Cerebellar nuclear complex (tissue), 1 donor: ENCODE measurements at places on chromosomes 7 and 10.
A peak's percentile ranks its signal among the peaks of the same experiment; 100 is the strongest.

- DNase-seq, result no peak
These were observed 24.9 kb upstream of the ADO start for GRCh38 chr10:62779487-62780248.

GRCh38 chr10:3848775-3849635, 64.0 kb upstream of the KLF6 start:
- DNase-seq, result no peak

GRCh38 chr10:43710772-43711471, 62.2 kb upstream of the ZNF32 start:
- DNase-seq, result no peak

- DNase-seq, result no peak
These were observed 5.5 kb downstream of the LFNG start for GRCh38 chr7:2524808-2525657.

GRCh38 chr10:308101-308500, 172.8 kb downstream of the ZMYND11 start:
- no peak for DNase-seq

DNA sequence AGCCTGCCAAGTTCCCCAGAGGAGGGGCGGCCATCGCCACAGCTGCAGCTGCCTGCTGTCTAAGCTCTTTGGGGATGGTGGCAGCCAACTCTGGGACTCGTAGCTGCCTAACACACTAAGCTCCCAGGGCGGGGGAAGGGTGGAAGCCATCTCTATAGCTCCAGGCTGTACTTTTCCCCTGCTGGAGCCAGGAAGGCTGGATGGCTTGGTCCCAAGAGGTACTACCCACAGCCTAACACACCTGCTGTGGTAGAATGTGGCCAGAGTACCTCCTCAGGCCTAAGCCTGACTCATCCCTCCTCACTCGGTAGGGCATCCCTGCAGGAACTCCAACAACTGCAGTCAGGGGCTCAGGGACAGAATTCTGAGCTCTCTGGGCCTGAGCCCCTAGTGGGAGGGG, 151.7 kb upstream of the TAC1 start:
- no peak for DNase-seq

DNA sequence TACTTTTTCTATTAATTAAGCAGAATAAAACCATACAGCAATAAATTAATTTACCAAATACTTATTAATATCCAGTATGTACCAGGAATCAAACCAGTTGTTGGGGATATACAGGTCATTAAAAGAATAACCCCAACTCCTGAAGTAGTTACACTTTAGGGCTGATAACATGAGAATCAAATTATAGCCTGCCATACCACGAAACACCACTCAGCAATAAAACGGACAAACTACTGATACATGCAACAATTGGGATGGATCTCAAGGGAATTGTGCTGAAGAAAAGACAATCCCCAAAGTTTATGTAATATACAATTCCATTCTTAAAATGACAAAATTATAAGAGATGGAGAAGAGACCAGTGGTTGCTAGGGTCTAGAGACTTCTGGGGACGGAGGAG, 22.7 kb downstream of the MCMBP start:
- no peak for DNase-seq

DNA sequence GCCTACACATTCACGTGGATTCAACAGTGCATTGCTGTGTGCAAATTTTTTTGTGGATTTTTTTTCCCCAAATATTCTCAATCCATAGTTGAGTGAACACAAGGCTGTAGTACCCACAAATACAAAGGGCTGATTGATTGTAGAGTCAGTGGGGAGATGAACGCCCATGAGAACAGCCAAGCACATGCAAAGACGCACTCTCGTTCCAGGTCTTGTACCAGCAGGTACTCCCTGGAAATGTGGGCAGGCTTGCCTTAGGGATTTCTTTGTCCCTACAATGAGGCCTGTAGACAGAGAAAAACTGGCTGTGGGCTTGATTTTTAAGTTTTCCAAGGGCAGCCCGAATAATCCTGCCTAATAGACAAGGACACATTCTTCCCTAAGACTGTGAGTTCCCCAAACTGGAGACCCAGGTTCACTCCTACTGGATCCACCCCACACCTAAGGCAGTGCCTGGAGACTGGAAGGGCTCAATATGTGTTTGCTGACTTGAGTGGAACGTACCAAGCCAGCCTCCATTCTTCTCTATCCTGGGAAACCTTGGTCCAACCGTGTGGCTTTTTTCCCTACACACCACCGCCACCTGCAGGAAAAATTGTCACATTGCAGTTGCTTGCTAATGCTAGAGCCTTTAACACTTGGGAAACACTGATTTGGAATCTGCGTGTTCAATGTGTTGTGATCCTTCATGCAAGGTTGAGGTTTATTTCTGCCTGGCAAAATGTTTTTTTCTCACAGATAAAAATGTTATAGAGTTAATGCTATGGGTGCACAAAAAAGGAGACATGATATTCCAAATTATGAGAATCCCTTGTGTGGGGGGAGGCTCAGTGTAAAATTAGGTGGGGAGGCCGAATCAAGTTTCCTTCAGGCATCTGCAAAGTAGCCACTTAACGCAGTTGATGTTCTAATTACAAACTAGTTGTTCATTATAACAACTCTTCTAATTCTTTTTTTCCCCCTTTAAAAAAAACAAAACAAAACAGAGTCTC, 49.3 kb downstream of the PPP1R17 start:
- peak; percentile 51 for DNase-seq

GRCh38 chr7:101636822-101637623, 7.9 kb upstream of the MYL10 start:
- no peak for DNase-seq

- DNase-seq, result no peak
These were observed 25.6 kb downstream of the CDNF start for GRCh38 chr10:14812271-14812670.

GRCh38 chr7:33831389-33832141, 73.8 kb upstream of the BMPER start:
- no peak for DNase-seq

DNA sequence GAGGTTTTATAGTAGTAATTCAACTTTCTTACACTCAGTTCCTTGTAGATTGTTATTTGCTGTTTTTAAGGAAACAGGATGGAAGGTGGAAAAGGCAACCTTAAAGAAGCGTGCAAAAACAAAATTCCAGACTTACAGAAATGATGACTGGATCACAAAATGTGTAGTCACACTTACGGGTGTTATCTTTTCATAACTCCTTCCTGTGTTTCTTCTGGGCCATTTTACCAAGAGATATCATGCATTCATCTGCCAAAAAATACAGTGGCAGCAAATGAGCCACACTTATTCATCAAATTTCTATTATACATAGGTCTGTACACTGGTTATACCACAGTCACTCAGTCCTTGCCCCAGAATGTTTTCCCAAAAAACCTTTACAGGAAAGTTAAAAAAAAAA, 94.3 kb upstream of the IL6 start:
- DNase-seq, result no peak

DNA sequence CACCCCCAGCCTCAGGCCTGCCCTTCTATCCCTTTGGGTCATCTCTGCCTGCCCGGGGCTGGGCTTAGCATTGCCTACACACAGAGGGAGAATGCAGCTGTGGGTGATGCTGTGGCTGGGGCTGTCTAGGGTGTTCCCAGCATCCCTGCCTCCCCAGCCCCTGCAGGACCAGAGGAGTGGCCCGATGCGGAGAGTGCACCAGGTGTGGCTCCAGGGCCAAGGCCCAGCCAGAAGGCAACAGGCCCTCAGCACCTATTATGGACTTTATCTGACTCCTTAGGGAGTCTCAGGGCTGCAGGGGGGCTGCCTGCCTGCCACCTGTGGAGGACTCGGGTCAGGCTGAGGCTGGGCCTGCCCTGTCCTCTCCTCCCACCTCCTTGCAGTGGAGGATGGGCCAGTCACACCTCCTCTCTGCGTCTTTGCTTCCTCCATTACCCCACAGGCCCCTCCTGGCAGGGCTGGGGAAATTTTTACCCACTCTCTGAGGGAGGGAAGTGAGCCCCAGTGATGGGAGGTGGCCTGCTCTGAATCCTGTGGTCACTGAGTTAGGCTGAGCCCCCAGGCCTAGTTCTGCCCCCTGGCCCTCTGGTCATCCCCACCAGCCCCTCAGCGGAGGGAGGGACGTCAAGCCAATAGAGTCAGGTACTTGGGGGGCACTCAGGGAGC, 92.9 kb upstream of the PCBD1 start:
- no peak for DNase-seq

DNA sequence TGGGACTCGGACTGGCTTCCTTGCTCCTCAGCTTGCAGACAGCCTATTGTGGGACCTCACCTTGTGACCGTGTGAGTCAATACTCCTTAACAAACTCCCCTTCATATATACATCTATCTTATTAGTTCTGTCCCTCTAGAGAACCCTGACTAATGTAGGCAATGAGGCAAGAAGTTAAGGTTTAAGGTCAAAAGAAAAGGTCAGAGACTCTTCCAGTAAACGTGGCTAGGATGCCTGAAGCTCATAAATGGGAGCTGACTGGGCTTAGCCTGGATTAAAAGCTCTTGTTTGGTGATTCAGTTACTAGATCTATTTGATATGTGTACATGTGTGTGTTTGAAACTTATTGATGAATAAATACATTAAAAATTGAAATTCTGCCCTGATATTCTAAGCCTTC, 10.6 kb upstream of the GPR141 start:
- no peak for DNase-seq

DNA sequence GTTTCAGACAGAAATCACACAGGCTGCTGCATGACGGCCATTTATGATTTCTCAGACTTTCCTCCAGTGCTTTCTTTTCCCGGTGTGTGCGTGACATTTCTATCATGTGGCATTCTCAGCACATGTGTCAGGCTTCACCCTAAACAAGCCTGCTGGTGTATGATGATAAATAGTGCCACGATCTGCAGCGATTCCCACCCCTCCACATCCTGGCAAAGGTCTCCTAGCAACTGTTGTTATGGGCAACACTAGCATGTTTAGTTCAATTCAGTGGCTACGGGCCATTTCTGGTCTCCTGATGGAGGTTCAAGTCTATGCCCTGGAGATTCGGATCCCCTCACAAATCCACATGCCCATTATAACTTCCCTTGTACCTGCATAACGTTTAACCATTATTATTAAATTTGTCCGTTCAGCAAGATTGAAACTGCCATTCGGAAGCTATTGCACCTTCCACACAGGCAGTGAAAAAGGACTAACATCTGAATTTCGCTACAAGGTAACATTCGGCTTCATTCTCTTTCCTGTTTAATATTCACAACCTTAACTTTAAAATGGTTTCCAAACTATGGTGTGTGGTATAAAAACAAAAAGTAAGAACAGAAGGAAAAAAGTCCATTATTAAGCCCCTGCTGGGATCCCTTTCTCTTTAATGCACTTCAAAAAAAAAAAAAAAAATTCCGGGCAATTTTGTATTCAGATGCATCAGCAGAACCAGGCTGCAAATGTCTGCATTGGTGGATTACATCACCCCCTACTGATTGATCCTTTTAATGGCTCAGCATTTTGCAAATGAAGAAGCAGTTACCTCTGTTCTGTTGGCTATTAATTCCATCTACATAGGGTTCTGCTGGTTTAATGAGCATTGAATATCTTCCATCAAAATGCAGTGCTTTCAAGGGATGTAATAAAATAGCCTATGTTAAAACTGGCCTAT, 90.2 kb downstream of the FRMD4A start:
- DNase-seq, result no peak

DNA sequence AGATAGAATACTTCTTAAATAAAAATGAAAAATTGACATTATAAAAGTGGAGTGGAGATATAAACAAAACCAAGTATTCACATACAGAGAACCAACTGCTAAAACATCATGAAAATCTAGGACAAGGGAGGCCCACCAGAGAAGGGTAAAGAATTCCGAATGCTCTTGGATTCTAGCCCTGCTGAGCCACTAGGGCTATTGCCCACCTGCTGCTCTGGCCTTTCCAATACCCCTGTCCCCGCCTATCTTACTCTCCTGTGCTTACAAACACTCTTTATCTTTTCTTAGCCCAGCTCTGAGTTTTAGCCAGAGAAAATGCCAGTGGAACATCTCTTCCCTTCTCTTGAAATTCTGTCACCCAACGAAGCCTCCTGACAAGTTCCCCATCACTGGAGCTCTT, 100.3 kb downstream of the MACC1 start:
- DNase-seq, result no peak

DNA sequence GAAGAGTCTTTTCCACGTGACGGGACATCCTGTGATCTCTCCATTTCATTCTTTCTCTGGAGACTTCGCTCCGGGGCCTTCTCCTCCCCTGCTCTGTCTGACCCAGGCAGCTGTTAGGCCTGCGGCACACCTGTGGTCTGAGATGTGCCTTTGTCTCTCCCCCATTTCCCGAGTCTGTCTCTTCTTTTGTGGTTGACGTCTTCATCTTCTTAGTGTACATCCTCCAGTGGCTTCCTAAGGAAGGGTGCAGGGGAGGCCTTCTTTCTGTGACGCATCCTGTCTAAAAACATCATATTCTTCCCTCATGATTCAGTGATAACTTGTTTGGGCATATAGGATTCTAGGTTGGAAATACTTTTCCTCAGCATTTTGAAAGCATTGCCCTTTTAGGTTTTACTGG, 17.2 kb upstream of the ATP6V0E2 start:
- no peak for DNase-seq

DNA sequence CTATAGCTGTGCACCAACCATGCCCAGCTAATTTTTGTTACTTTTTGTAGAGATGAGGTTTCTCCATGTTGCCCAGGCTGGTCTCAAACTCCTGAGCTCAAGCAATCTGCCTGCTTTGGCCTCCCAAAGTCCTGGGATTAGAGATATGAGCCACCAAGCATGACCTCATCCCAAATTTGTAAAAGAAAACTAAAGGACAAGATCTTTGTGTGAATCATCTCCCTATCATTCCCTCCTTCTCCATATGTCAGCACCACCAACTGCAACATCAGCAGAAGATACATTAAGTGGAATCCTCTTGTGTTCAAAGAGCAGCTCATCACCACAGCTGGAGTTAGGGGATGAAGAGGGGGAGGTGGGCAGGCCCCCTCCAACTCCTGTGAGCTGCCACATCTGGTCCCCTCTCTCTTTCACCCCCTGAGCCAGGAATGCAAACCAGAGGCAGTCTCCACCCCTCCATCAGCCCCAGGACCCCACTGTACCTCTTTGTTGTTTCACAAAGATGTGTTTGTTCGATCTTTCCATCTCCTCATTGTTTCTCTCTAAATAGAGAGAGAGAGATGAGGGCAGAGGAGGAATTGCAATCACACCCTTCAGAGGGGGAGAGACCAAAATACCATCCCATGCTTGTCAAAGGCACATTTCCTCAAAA, 47.3 kb upstream of the PIP4K2A start:
- DNase-seq, result no peak

DNA sequence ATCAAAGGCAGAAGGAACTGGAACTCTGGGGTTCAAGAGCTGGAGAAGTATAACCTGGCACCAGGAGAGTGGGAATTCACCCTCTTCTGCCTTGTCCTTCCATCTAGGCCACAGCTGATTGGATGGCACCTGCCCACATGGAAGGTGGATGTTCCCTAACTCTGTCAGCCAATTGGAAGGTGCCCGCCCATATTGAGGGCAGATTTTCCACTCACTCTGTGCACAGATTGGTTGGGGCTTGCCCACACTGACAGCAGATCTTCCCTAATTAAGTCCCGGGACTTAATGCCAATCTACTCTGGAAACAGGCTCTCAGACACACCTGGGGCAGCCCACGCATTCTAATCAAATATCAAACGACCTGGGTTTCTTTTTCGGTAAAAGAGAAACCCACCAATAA, 1142.3 kb upstream of the CELF2 start:
- DNase-seq, result no peak

GRCh38 chr7:127874951-127875608, 156.2 kb downstream of the LRRC4 start:
- DNase-seq, result no peak
